Astrocyte of the hippocampus (primary cell): ENCODE measurements at places on chromosomes 6 and 20.

DNA sequence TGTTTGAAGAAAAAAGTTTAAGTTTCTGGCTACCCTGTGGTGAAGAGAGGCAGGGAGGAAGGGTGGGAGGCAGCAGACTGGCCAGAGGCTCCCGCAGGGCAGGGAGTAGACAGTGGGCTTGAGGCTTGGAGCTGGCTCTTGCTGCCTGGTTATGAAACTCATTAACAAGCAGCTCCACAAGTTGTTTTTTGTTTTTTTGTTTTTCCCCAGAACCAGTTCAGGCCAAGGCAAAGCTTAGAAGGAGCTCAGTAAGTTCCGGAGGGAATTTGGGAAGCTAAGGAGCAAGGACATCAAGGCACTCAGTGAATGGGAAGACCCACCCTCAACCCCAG is 4.0 kb downstream of the DLL1 start:
- no peak for DNase-seq

- peak; percentile 39 for DNase-seq
These were observed 57.3 kb upstream of the TRAF3IP2 start for GRCh38 chr6:111662794-111663593.

GRCh38 chr6:107458672-107459282 is 587 bp downstream of the PDSS2 start:
- no peak for DNase-seq

DNA sequence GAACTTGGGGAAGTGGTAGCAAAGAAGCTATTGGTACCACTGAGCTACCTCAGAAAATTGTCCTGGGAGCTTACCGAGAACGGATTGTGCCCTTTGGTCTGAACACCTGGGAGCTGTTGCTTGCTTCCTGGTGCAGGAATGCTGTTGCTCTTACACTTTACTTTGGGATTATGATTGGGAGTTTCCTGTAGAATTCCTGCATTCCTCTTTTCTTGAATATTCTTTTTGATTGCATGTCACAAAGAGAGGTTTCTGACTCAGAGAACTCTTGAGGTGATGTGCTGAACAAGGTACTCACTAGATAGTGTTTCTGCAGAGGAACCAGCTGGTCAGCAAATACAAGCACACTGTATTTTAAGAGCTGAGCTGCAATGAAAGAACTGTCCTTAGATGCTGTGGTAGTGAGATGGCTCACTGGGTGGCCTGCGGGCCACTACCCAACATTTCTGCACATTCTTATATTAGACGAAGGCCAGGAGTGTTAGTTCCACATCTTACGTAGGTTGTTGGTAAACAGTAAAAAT is 35.0 kb downstream of the LRRC1 start:
- DNase-seq: no peak

DNA sequence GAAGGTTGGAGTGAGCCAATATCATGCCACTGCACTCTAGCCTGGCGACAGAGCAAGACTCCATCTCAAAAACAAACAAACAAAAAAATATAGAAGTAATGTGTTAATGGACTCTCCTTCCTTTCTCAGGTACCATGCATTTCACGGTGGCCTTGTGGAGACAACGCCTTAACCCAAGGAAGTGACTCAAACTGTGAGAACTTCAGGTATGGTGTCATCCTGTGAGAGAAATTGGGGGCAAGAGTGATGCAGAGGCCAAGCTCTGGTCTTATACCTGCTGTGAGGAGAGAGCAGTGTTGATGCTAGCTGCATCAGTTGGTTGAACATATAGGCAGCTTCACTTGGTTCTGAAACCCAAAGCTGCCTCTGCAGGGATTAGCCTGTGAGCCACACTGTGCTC is 6.2 kb downstream of the ITCH start:
- DNase-seq: no peak

- DNase-seq: no peak
These were observed 110.0 kb upstream of the KCNK16 start for GRCh38 chr6:39432330-39433025.

DNA sequence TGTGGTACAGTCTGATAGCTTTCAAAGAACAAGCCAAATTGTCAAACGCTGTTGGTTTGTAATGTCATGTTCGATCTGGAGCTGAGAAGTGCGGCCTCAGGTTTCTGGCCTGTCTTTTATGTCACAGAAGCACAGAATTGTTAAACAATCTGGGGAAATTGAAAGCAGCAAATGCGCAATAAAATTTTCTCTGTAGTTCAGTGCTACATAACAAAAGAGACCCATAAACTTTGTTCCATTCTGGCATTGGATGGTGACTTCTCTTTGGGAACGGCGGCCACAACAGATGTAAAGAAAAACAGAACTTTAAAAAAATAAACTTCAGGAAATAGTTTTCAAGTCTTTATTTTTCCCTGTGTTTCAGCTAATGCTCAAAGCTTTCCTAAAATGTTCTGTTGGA is 106.9 kb downstream of the PRL start:
- DNase-seq: no peak

GRCh38 chr20:16433293-16433580 is 140.0 kb downstream of the KIF16B start:
- DNase-seq: no peak

DNA sequence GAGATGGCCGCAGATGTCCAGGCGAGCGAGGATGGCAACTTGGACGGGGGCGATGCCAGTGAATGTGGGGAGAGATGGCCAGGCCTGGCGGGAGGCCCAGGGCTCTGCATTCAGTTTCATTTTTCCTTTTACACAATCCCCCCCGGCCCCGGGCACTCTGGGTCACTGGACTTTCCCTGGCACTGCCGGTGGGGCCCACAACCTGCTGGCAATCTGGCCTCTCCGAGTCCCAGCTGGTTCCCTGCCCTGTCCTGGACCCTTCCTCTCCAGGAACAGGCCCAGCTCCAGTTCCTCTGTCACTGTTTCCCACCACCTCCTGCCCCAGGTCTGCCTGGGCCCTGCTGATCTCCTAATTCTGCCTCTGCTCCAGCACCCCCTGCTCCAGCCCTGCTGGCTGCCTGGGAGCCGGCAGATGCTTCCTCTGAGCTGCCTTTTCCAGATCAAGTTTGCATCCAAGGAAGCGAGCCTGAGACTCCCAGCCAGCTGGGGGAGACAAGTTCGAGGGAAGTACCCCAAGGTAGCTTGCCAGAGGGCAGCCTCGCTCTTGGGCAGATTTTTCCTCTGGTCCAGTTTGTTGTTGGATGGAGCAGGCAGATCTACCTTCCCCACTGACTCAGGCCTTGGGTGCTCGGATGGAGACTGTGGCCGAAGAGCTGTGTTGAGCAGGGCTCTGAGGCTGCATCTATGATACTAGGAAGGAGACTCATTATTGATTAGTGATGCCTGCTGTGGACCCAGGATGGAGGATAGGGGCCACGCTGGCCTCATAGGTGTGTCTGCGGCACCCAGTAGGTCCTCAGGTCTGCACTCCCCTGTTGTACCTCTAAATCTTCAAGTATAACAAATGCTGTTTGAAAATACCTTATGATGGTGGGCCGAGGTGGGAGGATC is 83.2 kb downstream of the CEBPB start:
- no peak for DNase-seq

GRCh38 chr6:89412071-89413005 is at the start of gene RRAGD:
TSS of gene RRAGD (minus strand) at chr6:89412273. CDS start at chr6:89411993, 280 bp downstream.
- peak; percentile 67 for DNase-seq

GRCh38 chr6:1612974-1613306 is 3.2 kb downstream of the FOXC1 start:
- peak; percentile 50 for DNase-seq

DNA sequence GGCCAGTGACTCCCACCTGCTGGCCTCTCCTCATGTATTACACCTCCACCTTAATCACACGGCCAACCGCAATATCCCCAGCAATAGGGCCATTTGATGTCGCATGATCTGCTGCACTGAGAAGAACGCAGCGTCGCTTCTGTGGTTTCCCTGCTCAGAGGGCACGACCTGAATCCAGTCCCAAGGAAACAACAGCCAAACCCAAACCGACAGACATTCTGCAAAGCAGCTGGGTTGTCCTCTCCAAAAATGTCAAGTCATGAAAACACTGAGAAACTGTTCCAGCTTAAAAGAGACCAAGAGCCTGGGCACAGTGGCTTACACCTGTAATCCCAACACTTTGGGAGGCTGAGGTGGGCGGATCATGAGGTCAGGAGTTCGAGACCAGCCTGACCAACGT is 7.5 kb upstream of the BPI start:
- no peak for DNase-seq

- no peak for DNase-seq
These were observed 73.6 kb downstream of the TRERF1 start for GRCh38 chr6:42378125-42378524.

- DNase-seq: no peak
These were observed 171.7 kb downstream of the BACH2 start for GRCh38 chr6:90124874-90125510.

DNA sequence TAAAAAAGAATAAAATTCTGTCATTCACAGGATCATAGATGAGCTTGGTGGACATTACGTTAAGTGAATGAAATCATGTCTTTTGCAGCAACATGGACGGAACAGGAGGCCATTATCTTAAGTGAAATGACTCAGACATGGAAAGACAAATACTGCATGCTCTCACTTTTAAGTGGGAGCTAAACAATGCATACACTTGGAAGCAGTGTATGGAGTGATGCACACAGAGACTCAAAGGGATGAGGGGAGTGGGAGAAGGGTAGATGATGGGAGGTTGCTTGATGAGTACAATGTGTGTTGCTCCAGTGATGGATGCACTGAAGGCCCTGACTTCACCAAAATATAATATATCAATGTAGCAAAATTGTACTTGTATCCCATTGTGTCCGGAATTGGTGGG is 293.4 kb downstream of the CD109 start:
- no peak for DNase-seq

DNA sequence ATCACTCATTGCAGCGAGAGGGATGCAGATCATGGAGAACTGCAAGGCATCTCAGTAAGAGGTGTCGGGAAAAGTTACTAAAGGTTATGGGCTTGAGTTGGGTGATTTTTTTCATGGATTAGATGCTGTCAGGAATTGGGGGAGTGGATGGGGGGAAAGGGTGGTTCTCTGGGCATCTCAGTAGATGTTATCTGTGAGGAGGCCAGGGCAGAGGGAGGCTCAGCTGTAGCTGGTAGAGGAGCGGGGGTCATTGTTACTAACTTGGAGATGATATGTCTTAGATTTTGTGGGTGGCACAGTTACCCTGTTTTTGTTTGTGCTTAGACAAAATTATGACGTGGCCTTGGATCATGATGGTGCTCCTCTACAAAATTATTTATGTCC is 2.6 kb upstream of the PCMTD2 start:
- no peak for DNase-seq

GRCh38 chr6:35607517-35608233 is 81.0 kb downstream of the FKBP5 start:
- no peak for DNase-seq

- peak; percentile 49 for DNase-seq
These were observed 145.6 kb upstream of the MANEA start for GRCh38 chr6:95431637-95432228.

DNA sequence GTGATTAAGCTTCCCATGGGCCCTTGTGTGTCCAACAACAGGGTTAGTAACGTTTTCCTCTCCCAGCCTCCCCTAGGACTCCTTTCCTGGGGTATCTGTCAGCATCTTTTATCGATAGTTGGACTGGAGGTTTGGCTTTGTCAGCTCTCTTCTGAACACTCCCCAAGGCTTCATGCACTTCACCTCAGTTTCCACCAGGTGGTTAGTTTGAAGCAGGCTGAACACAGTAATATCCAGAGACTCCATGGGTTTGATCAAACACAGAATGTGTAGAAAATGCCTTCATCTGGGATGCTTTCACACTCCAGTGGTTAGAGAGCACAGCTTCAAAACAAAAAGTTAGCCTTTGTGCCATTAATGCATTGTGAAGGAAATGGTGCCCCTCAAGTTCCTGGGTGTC is 139.1 kb downstream of the SLC24A3 start:
- no peak for DNase-seq

DNA sequence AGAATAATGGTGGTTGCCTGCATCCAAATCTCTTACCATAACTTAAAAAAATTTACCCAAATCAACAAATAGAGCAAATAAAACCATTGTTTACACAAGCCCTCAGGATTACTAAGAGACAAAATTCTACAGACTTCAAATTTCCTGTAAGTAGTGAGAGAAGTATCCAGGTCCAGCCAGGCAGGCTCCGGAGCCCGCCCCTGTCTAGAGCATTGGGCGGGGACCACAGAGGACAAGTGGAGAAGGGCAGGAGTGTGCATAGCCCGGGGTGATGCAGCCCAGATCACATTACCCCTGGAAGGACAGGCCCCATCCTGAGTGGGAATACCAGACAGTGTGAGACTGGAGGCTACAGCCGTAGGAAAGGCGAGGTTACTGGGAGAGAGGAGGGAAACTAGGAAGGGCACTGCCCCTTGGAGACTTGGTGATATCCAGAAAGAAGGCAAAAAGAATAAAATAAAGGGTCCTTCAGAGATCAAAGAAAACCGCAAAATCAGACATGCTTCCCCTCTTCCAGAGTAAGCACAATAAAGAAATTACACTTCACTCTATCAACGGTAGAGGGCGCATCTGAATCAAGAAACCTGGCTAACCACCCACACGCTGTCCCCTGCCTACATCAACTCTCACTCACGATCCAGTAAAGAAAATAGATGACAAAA is 26.6 kb downstream of the RIN2 start:
- DNase-seq: peak; percentile 90

DNA sequence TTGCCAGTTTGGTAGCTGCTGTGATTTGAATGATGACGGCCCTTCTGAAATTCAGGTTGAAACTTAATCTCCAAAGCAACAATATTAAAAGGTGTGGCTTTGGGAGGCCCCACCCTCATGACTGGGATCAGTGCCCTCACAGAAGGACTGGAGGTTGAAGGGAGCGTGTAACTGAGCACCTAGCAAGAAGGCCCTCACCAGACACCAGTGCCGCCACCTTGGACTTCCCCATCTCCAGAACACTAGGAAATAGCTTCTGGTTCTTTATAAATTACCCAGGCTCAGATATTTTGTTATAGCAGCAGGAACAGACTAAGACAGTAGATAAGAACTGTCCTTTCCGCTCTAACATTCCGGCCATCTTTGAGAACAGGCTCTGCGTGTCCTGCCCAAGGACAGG is 243.1 kb downstream of the DLL1 start:
- DNase-seq: no peak

DNA sequence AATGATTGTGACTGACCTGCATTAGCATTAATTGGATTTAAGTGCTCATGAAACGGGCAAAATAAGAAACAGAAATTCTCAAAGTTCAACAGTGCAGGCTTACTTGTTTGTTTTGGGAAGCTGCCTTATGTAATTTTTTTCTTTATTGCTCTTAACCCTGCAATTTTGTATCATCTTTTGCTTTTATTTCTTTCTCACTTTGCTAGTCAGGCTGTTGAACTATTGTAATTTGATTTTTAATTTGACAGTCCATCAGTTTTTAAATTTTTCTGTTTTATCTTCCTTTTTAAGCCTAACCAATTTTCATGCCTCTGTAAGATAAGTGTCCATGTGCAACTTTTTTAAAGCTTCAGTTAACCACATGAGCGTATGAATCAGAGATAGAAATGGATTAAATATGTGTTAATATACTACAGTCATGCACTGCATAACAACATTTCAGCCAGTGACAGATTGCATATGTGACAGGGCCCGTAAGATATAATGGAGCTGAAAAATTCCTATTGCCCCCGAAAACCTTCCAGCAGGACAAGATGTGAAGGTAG is 44.6 kb downstream of the PEX7 start:
- DNase-seq: no peak
